Erythroblast (primary cell): ENCODE measurements at places on chromosomes 6 and 20.
A peak's percentile ranks its signal among the peaks of the same experiment; 100 is the strongest.

DNA sequence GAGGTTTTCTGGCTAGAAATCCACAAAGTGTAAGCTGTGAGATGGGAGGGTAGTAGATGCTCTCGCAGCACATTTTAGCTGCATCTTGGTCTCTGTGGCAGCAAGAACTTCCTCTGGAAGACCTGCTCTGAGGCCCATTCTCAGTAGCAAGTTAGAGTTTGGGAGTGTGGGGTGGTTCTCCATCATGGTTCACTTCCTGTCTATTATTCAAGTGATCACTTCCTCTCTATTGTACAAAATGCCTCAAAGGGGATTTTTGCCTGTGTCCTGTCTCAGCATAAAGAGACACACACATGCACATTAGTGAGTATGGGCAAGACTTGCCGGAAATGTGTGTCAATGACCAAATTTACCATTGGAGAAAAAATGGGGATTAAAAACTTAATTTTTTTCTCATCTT lies 42.5 kb downstream of the LYRM2 start:
- no peak for DNase-seq

DNA sequence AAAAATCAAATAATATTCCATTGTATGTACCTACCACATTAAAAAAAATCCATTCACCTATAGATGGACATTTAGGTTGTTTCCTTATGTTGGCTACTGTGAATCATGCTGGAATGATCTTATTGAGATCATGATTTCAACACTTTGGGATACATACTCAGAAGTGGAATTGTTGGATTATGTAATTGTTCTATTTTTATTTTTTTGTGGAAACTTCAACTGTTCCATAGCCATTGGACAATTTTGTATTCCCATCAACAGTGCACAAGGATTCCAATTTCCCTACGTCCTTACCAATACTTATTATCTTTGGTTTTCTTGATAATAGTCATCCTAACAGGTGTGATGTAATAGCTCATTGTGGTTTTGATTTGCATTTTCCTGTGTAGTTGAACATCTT lies 834.0 kb downstream of the MAFB start:
- DNase-seq, result no peak

DNA sequence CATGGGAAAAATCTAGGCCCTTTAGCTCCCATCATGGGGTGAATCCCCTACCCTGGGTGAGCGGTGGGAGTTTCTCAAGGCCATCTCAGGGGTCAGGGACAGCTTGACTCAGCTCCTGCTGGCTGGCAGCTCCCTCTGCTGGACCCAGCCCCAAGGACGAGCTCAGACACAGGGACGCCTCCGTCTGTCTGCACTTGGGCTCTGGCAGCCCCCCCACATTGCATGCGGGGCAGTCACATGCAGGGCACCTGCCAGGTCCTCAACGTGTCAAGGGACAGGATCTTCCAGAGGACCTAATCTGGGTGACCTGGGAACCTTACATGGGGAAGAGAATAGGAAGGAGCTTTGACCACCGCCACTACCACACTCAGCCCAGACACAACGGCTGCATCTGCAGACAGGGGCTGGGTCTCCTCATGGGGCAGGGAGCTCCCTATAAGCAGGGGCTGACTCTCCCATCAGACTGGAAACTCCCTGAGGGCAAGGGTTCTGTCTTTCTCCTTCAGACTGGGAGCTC lies 173.4 kb downstream of the MRPL14 start:
- peak; percentile 50 for DNase-seq

DNA sequence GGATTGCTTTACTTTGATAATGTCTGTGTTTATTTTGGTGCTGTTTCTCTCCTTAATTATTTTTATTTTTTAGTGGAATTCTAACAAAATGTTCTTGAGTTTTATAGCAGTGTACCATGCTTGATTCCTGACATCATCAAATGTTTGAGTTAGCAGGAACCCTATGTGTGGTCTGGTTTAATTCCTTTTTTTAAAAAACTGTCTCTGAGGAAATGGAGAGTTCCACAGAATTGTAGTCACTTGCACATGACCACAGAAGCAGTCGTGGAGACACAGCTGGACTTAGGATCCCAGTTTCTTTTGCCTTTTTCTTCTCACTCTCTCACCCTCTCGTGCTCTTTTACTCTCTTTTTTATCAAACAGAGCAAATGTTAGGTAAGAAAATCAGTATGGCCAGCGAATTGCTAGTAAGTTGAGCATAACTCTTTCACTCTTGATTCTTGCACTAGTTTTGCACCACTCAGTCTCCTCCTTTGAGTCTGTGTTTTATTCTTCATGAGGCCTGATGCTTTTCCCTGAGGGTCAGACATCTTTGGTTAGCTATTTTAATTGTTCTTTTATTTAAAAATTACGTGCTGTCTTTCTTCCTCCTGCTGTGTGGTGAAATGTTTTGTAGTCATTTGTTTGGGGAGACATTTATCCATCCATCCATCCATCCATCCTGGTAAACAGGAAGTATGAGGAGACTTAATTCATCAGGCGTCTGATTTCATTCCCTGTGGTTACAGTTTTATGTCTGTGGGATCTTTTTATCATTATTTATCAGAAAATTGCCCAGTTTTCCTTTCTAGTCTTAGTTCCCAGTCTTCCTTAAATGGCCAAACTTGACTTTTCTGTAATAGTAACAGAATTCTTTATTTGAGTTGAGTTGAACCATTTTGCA lies 83.0 kb downstream of the SCAF8 start:
- no peak for DNase-seq

DNA sequence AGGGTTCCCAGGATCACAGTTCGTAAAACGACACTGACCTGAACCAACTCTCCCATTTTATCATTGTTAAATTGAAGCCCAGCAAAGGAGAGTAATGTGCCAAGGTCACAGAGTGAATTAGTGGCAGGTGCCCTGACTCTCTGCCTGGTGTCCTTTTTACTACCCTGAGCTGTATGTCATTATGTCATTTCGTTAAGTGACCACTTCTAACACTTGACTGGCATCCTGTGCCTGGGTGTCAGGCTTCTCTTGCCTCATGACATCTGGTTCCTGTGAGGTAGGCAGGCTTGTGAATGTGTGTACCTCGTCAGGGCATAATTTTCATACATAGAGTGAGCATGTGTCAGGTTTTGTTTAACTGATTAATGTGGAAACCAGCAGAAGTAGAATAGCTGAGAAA lies 48.6 kb downstream of the RALY start:
- no peak for DNase-seq

GRCh38 chr6:151307501-151307900 lies 67.7 kb downstream of the AKAP12 start:
- no peak for DNase-seq

- peak; percentile 17 for DNase-seq
Measured at GRCh38 chr20:4007383-4008025, 7.9 kb downstream of the RNF24 start.

DNA sequence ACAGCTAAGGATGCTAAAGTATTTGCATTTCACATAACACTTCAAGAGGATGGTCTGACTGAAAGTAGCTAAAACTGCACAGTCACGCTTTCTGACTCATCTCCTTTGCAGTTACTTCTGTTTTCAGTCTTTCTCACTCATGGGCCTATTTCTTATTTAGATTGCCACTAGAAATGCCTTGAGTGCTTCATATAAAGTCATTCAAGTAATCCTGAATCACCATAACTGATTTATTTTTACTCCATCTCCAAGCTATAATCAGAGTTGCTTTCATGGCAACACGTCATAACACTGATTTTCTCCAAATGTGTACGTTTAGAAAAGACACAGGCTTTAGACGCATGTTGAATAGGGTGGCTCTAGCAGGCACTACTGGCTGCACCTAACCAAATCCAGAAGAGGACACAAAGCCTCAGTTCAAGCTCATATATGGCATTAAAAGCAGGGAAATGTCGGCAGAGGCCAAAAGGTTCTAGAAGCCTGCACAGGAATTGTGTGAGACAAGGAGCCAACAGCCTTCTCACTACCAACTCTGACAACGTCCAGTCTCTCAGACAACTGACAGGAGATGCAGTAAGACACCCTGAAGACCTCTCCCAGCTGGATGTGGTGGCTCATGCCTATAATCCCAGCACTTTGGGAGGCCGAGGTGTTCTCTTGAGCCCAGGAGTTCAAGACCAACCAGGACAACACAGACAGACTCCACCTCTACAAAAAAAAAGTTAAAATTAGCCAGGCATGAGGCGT lies 64.1 kb upstream of the BEND6 start:
- DNase-seq, result peak; percentile 44

GRCh38 chr6:136696783-136697364 lies 95.4 kb downstream of the MAP3K5 start:
- no peak for DNase-seq

DNA sequence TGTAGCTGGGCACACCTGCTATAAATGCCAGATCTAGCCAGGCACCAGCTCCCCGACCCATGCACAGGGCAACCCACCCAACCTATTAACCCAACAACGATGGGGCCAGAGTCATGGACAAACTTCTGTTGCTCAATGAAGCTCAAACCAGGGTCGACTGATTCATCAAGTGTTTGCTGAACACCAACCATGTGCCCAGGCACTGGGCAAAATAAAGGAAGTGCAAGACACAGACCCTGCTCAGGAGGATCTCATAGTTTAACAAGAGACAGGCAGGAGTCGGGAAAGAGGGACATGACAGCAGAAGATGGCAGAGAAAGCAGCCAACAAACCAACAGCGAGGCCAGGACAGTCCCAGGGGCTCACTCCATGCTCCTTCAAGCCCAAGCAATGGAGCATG lies 18.8 kb downstream of the KCNK5 start:
- DNase-seq, result no peak

DNA sequence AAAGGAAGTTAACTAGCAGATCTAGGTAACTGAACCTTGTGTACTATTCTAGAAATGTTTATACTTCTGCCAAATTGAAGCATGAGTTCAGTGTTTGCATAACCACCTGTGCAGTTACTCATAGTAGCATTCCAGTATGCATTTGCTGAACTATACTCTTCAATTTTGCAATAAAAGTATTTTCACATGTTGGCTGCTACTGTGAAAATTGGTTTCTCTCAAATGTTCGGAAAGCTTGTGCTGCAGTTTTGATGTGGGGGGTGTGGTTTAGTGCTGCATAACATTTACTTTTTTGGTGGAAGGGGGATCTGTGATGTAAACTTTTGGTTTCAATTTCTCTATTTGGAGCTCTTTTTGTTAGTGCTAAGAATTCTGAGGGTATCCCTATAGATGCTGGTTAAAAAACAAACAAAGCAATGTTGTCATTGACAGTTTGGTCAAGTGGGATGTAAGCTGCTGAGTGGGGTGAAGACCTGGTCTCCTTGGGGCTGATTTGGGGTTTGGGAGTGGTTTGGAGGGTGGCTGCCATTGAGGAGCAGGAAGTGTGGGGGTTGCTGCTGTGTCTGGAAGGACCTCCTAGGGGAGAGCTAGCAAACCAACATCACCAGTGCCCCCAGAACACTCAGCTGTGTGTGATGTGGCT lies 87.8 kb downstream of the CARMIL1 start:
- DNase-seq, result no peak

- no peak for DNase-seq
Measured at GRCh38 chr20:38300438-38300837, 3.5 kb upstream of the BPI start.

DNA sequence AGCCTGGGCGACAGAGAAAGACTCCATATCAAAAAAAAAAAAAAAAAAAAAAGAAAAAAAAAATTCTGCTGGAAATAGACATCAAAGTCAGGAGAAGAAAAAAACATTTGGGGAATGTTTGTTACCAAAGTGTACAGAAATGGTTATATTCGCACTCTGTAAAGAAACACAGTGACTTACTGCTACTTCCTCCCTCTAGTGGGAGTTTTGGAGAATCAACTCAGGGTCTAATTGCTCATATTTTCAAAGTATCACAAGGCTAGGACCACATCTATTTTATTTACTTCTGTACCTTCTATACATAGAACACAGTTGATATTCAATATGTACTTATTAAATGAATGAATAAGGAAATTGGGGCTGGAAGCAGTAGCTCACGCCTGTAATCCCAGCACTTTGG lies 24.4 kb downstream of the ARG1 start:
- peak; percentile 4 for DNase-seq

GRCh38 chr6:55456016-55456415 lies 123.0 kb downstream of the HMGCLL1 start:
- no peak for DNase-seq

- no peak for DNase-seq
Measured at GRCh38 chr20:58398254-58398653, 9.2 kb downstream of the VAPB start.

DNA sequence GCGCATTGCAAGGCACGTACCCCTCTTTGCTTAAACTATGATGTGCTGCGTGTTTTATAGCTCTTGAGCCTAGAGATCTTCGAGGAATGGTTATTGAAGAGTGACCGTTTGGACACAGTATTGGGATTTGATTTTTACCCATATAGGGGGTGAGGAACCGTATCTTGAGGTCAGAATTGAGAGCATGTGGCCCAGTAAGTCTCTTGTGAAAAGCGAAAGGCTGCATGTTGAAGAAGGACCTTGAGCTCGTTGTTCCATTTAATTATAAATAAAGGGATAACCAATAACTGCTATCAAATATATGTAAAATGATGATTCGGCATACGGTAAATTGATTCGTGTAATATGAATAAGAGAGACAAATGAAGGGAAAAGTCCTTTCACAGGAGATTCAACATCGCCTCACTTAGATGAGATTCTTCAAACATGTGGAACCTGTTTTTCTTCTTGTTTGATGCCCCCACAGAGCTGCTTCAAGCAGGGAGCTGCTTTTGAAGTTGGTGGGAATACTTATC lies 66.6 kb downstream of the AKAP12 start:
- no peak for DNase-seq

- no peak for DNase-seq
Measured at GRCh38 chr6:123524781-123525180, 112.0 kb downstream of the TRDN start.

- DNase-seq, result no peak
Measured at GRCh38 chr20:32780278-32780677, 18.1 kb downstream of the DNMT3B start.

DNA sequence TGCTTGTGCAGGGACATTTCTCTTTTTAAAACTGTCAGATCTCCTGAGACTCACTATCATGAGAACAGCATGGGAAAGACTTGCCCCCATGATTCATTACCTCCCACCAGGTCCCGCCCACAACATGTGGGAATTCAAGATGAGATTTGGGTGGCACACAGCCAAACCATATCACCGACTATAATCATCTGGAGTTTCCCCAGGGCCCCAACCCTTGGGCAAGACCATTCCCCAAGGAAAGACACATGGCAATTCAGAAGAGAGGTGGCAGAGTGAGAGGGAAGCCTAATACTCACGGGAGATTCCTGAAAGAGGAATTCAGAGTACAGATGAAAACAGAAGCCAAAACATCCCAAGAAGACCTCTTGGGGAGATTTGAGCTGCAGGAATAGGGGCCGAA lies 291.0 kb upstream of the PLCB4 start:
- DNase-seq, result no peak
